ACHN (cell line): ENCODE measurements at places on chromosomes 3 and 15.

GRCh38 chr3:95120921-95121320, 1058.1 kb downstream of the NSUN3 start:
- DNase-seq: no peak

DNA sequence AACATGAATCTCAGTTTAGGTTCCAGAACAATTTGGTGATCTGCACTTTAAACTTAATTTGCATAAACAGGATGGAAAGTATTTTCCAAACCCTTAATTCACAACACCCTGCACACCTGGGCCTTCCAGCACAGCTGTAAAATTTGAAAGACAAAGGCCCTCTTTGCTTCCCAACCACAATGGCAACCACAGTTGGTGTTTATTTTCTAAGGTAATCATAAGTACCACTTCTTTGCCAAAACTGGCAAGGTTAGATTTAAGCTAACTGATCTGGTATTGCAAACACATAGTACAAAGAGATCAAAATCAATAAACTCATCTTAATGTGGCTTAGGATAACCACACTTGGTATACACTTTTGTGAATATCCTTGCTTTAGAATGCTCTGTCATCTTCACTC, 4.1 kb downstream of the LRIG1 start:
- DNase-seq: no peak

GRCh38 chr3:121956363-121956762, 62.2 kb downstream of the SLC15A2 start:
- no peak for DNase-seq

GRCh38 chr15:63560741-63561448, 36.3 kb upstream of the FBXL22 start:
- no peak for DNase-seq

DNA sequence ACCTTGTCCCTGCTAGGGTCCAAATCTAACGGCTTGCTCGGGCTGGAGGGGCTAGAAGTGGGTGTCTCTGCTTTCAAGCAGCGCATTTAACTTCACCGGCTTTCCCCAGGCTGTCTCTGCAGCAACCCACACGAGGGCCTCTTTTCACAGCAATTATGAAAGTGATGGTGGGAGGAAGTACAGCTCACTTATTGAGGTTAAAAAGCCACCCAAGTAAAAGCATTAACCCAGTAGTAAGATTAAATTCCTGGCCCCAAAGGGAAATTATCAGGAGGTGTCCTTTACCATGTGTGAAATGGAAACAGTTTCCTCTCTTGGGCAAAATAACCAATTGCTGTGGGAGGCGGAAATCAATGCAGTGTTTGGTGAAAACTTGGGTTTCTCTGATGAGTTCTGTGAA, 41.1 kb downstream of the NGRN start:
- DNase-seq: no peak

DNA sequence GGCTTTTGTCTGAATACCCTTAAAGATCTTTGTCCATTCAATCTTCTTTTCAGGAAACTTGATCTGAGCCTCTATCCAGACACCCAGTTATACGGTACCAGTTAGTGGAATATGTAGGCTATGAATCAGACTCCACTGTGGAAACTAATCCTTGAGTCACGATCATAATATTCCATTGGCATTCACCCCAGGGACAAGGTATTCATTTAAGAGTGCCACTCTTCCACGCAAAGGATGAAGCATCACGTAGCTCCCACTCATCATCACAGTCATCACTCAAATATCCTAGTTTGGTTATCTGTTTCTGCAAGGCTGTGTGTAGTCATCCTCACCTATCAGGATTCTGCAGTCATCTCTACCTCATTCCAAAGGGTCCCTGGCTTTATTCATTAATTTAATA, 85.6 kb downstream of the NEDD4 start:
- peak; percentile 97 for DNase-seq

DNA sequence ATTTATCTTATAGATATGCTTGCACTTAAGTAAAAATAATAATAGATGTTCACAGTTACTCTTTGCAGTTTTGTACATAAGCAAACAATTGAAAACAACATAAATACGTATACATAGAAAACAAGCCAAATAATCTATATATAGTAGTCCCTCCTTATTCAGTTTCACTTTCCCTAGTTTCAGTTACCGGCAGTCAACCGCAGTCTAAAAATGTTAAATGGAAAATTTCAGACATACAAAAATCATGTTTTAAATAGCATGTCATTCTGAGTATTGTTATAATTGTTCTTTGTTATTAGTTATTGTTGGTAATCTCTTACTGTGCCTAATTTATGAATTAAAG, 262.0 kb downstream of the CGGBP1 start:
- no peak for DNase-seq

DNA sequence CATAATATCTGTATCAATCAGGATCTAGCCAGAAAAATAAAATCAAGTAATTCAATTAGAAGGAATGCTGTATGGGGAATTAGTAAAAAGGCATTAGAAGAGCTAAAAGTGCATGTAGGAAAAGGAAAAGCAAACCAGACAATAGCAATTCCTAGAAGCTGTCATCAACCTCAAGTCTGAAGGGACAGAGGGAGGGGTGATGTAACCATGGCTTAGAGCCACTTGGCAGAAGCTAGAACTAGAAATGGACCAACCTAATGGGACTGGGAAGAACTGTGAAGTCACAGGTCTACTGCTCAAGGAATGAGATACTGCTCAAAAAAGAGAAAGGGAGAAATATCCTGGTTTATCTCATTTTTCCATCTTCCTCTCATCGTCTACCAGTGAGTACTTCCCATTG, 590.7 kb upstream of the SGO1 start:
- DNase-seq: no peak

DNA sequence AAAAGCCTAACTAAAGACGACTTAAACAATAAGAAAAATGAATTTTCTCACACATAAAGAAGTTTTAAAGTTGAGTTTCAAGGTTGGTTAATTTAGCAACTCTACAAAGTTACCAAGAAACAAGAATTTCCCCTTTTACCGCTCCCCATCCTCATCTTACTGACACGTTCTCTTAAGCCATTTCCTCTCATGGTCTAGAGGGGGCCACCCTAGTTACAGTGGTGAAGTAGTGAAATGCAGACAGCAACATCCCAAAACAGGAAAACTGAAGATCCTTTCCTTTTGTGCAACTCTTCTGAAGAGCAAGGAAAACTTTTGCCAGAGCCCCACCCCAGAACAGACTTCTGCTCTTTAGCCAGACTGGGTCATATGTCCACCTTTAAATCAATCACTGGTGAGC, 17.3 kb upstream of the SOX14 start:
- no peak for DNase-seq

GRCh38 chr3:13072239-13072599, 1.0 kb downstream of the IQSEC1 start:
- no peak for DNase-seq

GRCh38 chr3:166661621-166662020, 718.5 kb downstream of the ZBBX start:
- DNase-seq: no peak

GRCh38 chr3:112568642-112569041, 6.8 kb downstream of the SLC35A5 start:
- peak; percentile 50 for DNase-seq

DNA sequence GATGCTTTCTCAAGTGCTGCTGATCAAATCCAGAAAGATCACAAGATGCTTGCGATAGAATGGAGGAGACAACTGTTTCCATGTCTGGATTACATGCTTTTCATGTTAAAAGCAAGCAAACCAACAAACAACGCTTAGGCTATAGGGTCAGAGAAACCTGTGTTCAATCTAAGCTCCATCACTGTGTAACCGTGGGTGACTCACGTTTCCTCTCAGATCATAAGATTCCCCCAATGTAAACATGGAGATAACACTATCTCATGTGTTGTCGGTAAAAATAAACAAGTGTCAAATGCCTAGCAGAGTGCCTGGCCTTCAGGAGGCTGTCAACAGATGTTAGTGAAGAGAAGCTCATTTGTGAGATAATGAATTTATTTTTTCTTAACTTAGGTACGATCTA, 907.8 kb downstream of the NTRK3 start:
- no peak for DNase-seq

GRCh38 chr3:12999147-13000140, 73.8 kb downstream of the IQSEC1 start:
- no peak for DNase-seq

DNA sequence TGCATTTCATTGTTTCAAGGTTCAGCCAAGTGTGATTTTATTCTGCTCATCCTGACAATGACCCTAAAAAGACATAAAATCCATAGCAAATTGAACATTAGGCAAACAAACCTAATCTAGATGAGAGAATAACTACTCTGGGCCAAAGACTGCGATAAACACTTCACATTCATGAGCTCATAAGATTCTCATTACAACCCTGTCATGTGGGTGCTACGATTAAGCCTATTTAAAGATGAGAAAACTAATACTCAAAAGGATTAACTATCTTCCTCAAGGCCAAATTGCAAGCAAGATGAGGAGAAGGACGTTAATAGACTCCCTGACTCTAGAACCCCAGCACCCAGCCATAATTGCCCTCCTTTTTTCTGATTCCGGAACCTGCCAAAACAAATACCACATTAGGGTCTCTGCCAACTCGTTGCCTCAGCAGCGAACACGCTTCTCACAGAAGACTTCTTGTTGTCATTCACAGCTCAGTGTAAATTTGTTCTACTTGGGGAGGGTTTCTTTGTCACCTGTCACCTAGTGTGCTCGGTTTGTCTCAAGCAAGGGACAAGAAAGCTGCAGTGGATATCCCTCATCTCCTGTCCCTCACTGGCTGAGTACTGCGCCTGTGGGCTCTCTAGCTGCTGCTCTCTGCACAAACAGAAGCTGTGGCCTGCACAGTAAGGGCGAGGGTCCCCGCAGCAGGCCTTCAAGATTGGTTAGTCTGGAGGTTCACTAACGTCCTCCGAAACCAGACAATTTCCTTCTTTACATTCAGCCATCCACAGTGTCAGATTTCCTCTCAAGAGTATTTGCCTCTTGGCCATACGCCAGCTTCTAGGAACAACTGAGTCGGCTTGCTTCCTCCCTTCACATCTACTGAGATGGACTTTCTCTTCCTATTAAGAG, 200.0 kb upstream of the UBE2E2 start:
- DNase-seq: no peak

DNA sequence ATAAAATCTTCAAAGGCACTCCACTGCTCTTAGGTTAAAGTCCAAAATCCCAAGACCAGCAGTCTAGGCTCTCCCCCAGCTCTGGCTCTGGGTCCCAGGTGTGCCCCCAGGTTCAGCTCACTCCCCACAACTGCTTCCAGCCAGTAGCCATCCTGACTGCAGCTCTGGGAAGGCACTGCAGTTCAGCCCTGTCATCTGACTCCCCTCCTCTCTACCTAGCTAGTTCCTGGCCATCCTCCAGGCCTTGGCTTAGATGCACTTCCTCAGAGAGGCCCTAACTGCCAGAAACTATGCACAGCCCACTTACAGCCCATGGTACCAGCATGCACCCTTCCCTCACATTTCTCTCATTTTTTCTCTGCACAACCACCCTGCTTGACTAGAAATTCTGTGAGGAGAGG, 25.5 kb downstream of the TBC1D2B start:
- DNase-seq: no peak
